NCI-H1417 (cell line): ENCODE measurements at places on chromosomes 1 and 21.

DNA sequence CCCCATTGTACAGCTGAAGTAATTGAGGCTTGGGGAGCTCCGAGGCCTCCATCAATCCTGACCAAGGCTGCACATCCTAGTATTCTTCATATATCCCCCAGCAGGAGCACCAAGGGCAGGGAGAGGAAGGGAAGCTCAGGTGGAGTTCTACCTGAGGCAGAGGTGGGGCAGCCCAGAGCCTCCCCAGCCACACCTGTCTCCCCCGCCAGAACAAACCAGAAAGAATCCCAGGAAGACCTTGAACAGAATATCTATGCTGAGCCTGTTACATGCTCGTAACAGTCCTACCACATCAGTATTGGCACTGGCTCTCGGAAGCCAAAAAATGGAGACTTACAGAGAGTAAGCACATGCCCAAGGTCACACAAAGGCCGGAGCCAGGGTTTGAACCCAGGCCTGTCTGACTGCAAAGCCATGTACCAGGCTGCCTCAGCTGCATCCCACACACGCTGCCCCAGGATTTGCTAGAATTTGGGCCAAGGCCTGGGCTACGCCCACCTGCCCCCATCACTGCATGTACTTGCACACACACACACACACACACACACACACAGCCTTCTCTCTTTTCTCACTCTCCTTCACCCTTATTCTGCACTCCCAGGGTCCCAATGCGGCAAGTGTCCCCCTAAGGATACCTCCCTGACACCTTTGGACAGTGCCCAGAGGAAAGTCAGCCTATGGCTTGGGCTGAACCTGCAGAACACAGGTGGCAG lies 4.5 kb downstream of the E2F2 start:
- DNase-seq = no peak

DNA sequence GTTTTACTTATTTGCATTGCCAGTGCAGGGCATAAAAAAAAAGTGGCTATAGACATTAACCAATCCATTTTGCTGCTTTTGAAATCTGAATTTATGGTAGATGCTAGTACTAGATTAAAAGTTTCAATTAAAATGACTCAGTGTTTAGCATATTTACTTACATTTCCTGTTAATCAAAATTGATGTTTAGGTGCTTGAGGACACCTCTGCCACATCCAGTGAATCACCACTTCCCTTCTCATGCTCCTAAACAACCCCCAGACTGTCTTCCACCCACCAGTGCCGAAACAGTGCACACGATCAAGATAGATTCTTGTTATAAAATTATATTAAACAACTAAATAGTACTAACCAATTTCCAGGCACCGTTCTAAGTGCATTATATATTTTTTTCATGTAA lies 32.7 kb downstream of the HSD17B7 start:
- no peak for DNase-seq

- peak; percentile 31 for DNase-seq
These were observed 157.9 kb upstream of the CTTNBP2NL start for GRCh38 chr1:112237983-112238545.

GRCh38 chr1:214277704-214278635 lies 3.0 kb upstream of the SMYD2 start:
- no peak for DNase-seq

- no peak for DNase-seq
These were observed 16.6 kb downstream of the IPO9 start for GRCh38 chr1:201845331-201846083.

DNA sequence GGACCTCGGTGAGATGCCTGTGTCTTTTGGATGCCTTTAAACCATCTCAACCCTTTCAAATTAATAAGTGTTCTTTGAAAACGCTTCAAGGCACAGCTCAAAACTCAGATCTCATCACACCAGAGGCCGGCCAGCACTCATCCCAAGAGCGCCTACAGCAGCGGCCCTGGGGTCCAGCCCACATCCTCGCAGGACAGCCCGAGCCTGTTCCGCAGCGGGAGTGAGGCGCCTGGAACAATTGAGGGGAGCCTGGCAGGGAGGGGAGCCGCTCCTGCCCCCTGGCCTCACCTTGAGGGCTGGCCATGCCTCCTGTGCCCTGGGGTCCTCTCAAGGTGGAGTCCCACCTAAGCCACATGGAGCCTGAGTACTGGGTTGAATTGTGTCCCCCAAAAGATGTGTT lies 37.9 kb downstream of the ACOT7 start:
- DNase-seq = no peak

DNA sequence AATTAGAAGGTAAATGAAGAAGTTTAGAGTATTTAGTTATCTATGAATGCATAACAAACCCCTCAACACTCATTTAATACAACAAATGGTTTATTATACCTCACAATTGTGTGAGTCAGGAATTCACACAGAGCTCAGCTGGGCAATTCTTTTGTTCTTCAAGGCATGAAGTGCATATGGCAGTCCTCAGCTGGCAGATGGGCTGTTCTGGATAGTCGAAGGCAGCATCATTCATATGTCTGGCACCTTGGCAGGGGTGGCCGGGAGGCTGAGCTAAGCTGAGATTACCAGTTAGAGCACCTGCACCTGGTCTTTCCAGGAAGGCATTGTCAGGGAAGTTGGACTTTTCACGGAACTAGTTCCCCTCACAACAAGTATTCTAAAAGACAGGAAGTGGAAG lies 286.2 kb upstream of the DUSP10 start:
- DNase-seq = peak; percentile 77

DNA sequence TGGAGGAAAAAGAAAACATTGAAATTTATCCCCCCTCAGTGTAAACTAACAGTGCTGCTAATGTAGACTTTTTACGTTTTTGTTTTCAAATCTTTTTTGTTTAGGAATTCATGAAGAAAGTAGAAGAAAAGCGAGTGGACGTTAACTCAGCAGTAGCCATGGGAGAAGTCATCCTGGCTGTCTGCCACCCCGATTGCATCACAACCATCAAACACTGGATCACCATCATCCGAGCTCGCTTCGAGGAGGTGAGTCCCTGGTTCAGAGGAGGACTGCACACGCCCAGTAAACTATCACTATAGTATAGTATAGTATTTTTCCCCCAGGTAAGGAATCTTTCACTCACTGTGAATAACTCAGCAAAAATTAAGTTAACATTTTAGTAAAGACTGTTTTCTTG lies 37.8 kb upstream of the BMP8A start:
- DNase-seq = no peak

- DNase-seq = no peak
These were observed 9.9 kb upstream of the ZBTB17 start for GRCh38 chr1:15985611-15986297.

GRCh38 chr1:46026531-46026930 lies 105.9 kb downstream of the PIK3R3 start:
- DNase-seq = no peak

GRCh38 chr1:201336711-201337450 lies 40.6 kb downstream of the TNNT2 start:
- no peak for DNase-seq

- DNase-seq = no peak
These were observed 88.0 kb upstream of the ADAR start for GRCh38 chr1:154695985-154696384.

GRCh38 chr1:158272681-158273080 lies 17.0 kb upstream of the CD1C start:
- no peak for DNase-seq

- DNase-seq = peak; percentile 25
These were observed 223.2 kb upstream of the FOXD3 start for GRCh38 chr1:63099188-63099587.

GRCh38 chr1:198798923-198799386 lies 160.1 kb downstream of the PTPRC start:
- DNase-seq = no peak

DNA sequence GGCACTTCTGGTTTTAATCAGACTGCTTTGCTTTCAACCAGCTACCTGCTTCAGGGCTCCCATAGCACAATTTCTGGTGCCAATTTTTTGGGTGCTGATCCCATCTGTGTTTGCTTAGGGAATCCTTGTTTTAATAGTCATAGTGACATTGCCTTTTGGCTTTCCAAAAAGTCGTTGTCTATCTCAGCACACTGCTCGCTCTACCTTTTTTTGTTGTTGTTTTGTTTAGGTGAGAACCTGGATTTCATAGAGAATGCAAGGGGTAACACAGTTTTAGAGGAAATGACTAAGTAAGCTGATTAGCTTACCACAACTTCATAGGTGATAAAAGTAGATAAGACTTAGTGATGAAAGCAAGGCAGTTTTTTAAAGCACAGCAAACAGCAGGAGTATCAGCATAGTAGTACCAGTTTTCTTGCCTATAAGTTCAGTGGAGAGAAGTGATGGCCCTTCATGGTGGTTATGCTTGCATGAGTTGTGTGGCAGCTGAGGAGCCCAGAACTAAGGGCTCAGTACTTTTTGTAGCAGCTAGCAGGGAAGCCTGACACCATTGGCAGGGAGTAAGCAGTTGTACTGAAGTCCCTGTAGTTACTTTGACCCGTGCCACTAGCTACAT lies 31.3 kb downstream of the NEK7 start:
- no peak for DNase-seq

DNA sequence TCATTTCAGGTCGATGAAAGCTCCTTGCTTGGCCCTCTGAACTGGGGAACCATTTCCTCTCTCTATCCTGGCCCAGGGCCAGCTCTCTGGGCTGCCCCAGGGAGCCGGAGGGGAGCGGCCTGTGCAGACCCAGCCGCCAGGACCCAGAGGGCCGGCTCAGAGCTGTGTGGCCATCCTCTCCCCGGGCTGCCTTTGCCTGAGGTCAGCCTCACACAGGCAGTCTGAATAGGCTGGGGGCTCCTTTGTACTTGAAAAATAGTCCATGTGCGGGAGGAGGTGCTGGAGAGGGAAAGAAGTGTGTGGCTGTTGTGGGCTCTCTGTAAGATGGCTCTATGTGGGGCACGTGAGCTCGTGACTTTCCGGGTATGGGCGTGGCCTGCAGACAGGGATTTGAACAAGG lies 275.1 kb upstream of the VAMP3 start:
- peak; percentile 74 for DNase-seq

GRCh38 chr21:17931080-17931479 lies 111.9 kb upstream of the C21orf91 start:
- DNase-seq = no peak

GRCh38 chr1:166470441-166470840 lies 303.6 kb upstream of the FAM78B start:
- DNase-seq = no peak

- DNase-seq = no peak
These were observed 19.5 kb downstream of the NUAK2 start for GRCh38 chr1:205301842-205302588.

GRCh38 chr1:184708084-184708676 lies 46.5 kb downstream of the EDEM3 start:
- DNase-seq = no peak

DNA sequence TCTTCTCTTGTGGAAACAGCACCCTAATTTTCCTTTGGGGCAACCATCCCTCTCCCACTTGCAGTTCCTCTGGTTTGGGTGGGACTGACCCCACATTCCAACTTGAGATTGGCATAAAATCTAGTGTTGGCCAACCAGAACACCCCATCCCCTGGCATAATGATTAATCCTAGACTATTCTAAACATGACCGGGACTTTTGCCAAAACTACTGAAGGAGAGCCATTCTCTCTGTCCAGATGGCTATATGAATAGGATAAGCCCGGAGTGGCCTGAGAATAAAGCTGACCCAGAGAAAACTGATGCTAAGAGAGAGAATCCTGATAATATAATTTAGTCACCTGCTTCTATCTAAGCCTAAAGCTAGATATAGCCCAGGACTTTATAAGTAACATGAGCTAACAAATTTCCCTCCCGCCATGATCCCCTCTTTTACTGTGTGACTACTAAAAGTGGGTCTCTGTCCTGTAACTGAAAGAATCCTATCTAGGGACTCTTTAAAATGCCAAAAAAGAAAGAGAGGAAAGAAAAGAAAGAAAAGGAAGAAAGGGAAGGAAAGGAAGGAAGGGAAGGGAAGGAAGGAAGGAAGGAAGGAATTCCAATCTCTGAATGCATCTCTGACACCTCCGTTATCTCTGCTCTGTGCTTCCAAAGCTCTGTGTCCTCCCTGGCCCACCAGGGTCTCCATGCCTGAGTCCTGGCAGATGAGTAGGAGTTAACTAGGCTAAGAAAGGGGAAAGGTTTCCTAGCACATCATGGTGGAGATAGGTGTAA lies 28.0 kb upstream of the NRDC start:
- no peak for DNase-seq

GRCh38 chr1:183589874-183590243 lies 400 bp downstream of the NCF2 start:
- no peak for DNase-seq

DNA sequence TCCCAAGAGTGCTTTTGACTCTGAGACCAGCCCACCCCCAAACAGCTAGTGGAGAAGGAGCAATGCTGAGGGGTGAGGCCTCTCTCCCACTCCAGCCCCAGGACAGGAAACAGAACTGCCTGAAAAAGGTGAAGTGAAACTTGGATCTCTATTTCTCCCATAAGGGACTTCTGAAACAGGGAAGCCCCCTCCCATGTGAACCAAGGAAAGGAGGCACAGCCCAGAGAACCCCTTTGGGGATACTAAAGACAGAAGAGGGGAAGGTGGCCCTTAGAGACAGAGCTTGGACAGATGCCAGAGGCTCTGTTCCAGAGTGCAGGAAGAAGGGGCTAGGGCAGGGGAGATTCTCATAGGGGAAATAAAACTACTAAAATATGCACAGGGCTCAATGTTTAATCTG lies 2.9 kb downstream of the TNFAIP8L2 start:
- DNase-seq = no peak

GRCh38 chr1:197198911-197199310 lies 52.4 kb upstream of the ASPM start:
- no peak for DNase-seq

- DNase-seq = no peak
These were observed 50.4 kb upstream of the PTGFR start for GRCh38 chr1:78440381-78440793.

DNA sequence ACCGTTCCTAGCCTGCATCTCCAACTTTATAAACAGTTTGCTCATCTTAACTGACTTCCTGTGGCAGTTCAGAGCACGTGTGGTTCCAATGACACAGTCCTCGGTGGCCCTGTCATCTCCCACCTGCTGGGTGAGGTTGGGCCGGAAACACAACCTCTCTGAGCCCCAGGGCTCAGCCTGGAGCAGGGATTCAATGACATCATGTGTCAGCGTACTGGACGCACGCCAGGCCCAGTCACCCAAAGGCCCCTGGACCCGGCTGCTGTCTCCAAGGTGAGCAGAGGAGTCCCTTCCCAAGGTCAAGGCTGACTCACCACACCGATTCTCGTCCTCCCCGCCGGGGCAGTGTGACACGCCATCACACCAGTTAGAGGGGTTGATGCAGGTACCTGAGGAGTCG lies 19.9 kb downstream of the TMPRSS2 start:
- DNase-seq = no peak

DNA sequence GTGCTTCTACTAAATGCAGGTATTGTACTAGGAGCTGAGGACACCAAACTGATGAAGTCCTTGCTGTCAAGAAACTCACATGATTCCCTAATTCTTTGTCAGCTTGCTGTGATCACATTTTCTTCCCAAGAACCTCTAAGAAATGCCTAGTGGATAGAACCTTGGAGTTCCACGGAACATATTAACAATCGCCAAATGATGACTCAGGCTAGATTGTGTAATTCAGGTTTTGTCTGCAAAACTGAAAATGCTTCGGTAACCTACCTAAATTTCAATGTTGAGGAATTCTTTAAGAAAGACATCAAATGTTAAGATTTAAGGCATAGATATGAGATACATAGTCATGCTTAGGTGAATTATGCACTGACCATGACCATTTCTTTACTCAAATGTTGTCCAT lies 1.7 kb upstream of the GADD45A start:
- no peak for DNase-seq
